ENCODE measurements at places on chromosomes 16 and 17.

- no peak for DNase-seq
Measured at GRCh38 chr16:71780521-71781089, 28.0 kb downstream of the AP1G1 start.

DNA sequence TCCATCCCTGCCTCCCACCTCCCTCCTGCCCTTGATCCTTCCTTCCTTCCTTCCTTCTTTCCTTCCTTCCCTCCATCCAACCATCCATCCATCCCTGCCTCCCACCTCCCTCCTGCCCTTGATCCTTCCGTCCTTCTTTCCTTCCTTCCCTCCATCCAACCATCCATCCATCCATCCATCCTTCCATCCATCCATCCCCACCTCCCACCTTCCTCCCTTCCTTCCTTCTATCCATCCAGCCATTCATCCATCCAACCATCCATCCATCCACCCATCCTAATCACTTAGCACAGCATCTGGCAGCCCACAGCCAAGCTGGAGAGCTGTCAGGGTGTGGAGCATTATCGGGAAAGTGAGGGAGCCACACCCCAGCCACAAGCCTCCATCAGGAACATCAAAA lies 54.5 kb downstream of the TK2 start:
- DNase-seq = no peak

- DNase-seq = no peak
Measured at GRCh38 chr16:2095315-2095853, 40.3 kb downstream of the PKD1 start.

GRCh38 chr16:10571354-10571753 lies 9.0 kb downstream of the EMP2 start:
- DNase-seq = no peak

DNA sequence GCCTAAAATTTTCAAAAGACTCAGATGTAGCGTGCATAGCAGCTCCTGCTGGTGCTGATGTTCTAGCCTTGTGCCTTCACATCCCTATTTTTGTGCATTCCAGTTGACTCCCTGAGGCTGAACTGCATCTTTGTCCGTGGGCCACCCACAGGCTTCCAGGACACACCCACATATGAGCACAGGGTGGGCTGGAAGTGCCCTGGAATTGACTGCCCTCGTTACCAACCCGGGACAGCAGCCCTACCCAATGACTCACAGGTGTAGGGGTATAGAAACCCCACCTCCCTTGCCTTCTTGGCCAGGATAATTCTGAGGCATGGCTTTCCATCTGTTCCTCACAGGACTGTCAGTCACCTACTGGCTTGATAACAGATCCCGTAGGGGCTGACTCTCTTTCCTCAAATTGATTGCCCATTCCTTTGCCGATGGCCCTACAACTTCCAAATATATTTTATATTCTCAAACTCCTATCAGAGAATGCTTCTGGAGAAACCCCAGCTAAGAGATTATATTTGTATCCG lies 65.9 kb upstream of the CDH13 start:
- no peak for DNase-seq

DNA sequence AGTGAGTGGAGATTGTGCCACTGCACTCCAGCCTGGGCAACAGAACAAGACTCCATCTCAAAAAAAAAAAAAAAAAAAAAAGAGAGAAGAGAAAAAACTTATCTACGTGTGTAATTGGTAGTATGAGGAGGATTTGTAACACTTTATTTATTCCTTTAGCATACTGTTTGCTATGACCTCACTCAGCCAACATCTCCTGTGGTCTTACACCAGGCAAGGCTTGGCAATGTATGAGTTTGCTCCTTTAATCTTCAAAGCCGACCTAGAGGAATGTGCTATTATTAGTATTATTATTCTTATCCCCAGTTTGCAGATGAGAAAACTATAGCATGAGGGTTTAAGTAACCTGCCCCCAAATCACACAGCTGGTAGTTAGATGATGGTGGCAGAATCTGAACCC lies 35.8 kb upstream of the HAPSTR1 start:
- no peak for DNase-seq

GRCh38 chr17:82949984-82950383 lies 110.2 kb upstream of the ZNF750 start:
- DNase-seq = no peak
